ENCODE measurements at places on chromosomes 5 and 9.
A peak's percentile ranks its signal among the peaks of the same experiment; 100 is the strongest.

- DNase-seq: peak; percentile 77
Measured at GRCh38 chr9:107484117-107484723, 5.3 kb downstream of the KLF4 start.

DNA sequence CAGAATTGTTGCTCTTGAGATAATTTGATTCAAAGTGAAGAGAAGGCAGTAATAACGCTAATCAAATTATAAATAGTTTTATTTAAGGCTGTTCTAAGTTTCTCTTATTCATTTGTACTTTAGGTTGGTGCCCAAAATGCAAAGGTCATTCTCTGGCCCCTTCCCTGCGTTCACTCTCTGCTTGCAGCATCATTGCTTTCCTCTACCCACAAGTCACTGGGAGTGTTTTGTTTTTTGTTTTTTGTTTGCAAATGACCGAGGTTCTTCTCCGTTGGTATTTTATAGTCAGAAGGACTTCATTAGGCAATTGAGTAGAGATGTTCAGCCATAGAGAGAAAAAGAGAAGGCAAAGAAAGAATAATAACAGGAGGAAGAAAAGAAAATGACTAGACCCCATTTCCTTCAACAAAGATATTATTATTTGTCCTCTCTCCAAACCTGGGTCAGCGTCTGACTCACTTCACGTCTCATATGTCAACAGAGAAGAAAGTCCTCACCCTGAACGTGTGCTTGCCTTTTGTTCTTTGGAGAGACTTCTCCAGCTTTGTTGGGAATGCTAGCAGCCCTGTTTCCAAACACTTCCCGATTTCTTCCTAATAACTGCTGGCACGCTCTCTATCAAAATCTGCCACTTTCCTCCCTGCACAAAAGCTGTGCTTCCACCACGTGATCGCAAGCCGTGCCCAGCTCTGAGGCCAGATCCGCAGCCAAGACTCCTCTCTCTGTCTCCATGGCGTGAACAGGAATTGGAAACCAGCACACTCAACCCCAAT is 119.8 kb downstream of the EBF1 start:
- DNase-seq: no peak

DNA sequence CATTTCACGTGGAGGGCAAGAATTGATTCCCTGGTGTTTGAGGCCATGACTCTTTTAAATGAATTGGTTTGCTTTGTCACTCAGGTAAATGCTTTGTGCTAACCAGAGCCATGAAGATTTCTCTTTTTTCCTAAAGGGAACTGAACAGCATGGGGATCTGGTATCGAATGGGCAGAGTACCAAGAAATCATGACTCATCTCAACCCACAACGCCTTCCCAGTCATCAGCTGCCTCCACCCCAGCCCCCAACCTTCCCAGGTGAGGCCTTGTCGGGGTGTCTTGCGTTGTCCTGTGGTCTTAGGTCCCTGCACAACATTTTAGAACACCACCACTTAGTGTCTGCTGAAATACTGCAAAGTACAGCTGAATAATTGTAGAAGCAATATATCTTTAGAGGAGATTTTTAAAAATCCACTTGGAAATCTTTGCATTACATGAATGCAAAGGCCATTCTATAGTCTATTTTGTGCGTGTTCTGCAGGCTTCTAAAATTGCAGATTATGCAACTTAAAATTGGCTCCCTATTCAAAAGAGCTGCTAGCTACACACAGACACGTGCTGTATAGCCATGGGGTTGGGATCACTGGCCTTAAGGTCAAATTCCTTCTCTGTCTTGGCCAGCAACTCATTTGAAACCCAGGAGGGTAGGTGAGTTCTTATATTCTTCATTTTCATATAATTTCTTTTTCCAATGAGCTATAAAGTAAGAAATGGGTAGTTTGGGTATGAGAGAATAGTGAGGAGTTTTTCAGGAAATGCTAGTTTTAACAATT is 69.0 kb downstream of the MVB12B start:
- DNase-seq: peak; percentile 21

DNA sequence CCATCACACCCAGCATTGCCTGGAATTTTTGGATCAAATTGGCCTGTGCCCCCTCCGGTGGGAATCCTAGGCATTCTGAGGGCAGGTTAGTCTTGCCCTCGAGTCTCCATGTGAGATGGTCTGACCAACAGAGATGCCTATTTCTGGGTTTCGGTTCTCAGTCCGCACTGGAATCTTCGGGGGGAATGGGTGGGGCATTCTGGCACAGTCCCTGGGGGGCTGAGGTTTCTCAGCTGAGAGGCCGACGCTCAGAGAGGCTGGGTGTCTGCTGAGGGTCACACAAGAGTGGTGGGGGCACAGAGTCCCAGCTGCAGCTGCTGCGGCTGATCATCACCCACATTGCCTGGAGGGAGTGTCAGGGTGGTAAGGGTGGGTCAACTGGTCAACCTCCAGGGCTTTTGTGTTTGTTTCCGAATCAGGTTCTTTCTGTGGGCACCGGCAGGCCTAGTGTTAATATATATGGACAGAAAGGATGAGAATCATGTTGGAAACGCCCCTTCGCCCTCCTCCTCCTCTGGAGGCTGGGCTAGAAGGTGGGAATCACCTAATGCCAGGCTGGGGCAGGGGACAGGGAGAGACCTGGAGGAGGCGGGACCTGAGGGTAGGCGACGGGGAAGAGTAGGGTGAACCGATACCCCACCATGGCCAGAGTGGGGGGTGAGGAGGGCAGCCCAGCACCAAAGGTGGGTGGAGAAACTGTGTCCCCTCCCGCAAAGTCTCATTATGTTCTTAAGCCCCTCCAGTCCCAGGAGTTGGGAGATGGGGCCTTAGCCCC is 149.5 kb upstream of the PHYKPL start:
- DNase-seq: no peak

DNA sequence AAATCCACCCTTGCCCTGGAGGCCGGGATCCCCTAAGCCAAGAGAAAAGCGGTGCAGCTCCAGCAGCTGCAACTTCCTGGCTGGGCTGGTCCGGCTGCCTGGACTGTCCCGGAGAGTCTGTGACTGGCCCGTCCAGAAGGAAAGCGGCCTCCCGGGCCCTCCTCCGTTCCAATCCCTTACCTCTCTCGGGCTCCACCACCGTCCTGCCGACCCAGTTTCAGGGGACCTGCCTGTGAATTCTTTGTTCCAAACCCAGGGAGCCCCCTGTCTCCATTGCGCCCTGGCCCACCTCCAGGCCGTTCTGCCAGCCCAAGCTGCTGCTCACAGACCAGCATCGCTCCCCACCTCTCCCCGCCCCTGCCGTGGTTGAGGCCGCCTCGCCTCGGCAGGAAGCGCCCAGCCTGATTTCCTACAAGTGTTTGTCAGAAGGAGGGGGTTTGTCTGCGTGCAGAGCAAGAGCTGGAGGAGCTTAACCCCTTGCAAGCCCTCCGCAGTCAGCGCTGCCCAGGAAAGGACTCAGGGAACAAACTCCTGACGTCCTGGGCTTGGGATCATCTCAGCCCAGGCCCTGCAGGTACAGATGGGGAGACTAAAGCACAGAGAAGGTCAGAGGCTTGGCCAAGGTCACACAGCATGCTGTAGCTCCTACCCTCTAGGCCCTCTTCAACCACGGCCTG is at the start of gene AKNA:
Gene AKNA, minus strand, starts transcription at position 303 of the 677 bp plus-strand sequence. CDS start 6,649 bp downstream, outside the sequence.
- peak; percentile 61 for DNase-seq

DNA sequence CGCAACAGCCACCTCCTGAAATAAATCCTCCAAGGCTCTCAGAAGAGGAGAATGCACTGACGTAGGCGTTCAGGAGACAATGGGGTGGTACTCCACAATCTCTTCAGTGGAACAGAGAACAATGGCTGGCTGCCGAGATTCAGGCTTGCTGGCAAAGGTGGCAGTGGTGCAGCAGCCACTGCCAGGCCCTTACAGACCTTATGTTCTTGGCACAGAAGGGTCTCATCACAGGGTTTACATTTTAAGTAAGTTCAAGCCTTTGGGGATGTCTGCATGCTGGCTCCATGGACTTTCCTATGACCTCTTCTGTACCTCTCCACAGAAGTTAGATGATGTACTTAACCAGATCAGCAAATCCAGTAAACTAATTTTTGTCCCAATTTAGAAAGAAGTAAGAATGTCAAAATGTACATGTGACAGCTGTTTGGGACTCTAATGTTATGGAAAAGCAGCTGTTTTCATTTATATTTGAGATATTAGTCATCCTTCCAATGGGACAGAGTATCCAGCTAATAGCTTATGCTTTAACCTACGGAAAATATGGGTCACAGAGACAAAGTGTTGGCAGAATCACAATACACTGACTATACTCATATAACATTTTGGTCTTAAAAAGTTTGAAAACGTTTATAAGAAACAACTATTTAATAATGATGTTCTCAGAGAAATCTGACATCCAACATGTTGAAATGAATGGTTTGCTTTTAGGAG is 180.9 kb downstream of the MAPKAP1 start:
- DNase-seq: no peak

Data from suppressor macrophage treated with lipopolysaccharide for 4 hours (primary cell).